Activated CD4-positive, alpha-beta T cell treated with anti-CD3 and anti-CD28 coated beads, Interleukin-2, amount 50 U/mL, for 16 hours (primary cell): ENCODE measurements at places on chromosomes 3 and 15.

DNA sequence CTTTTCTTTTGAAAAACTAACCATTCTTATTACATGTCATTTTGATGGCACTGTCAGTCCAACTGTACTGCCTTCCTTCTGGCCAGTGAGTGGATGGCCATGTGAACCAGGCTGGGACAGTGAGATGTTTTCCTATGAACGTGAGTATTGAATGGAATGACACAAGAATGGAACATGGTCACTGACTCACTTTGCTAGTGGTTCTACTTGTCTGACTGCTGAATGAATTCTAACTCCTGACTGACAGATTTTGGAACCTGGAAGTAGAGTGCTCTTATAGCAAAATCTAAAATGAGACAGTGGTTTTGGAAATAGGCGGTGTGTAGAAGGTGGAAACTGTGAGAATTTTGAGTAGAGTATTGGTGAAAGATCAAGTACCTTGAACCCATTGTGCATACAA is 606.9 kb upstream of the KCNMB2 start:
- DNase-seq, result no peak

DNA sequence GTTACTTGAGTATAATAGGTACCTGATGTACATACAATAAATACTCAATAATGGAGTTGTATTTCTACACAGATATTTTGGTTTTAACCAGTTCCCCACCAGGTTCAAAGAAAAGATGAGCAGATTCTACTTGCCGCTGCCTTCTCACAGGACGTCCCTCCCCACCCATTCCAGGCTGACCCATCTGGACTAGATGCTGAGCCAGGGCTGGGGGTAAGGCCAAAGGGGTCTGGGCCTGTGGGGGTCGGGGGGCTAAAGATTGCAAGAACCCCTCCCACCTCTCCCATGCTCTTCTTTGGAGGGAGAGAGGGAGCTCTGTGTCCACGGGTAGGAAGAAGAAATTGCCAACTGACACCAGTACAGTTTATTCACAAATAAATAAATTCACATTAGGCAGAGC is 1.5 kb downstream of the MESP1 start:
- no peak for DNase-seq

DNA sequence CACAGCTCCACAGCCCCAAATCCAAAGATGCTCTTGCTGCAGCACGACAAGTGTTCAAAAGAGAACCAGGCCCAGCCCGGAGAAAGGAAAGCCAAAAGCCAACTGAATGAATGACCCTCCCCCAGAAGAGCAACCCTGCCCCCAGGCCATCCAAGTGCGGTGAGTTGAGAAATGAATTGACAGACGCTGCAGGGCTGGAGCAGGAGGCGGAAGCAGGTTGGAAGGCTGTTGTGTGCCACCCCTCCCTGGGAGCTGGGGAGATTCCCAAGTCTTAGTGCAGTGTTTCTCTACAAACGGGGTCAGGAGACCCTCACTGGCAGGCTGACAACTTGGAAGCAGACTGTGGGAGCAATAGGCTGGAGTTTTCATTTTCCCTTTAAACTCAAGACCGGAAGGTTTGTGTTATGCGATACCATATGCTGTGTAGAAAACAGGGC is 3.5 kb upstream of the SPTBN5 start:
- no peak for DNase-seq

- DNase-seq, result no peak
Measured at GRCh38 chr15:100034191-100034590, 301.0 kb upstream of the LYSMD4 start.

DNA sequence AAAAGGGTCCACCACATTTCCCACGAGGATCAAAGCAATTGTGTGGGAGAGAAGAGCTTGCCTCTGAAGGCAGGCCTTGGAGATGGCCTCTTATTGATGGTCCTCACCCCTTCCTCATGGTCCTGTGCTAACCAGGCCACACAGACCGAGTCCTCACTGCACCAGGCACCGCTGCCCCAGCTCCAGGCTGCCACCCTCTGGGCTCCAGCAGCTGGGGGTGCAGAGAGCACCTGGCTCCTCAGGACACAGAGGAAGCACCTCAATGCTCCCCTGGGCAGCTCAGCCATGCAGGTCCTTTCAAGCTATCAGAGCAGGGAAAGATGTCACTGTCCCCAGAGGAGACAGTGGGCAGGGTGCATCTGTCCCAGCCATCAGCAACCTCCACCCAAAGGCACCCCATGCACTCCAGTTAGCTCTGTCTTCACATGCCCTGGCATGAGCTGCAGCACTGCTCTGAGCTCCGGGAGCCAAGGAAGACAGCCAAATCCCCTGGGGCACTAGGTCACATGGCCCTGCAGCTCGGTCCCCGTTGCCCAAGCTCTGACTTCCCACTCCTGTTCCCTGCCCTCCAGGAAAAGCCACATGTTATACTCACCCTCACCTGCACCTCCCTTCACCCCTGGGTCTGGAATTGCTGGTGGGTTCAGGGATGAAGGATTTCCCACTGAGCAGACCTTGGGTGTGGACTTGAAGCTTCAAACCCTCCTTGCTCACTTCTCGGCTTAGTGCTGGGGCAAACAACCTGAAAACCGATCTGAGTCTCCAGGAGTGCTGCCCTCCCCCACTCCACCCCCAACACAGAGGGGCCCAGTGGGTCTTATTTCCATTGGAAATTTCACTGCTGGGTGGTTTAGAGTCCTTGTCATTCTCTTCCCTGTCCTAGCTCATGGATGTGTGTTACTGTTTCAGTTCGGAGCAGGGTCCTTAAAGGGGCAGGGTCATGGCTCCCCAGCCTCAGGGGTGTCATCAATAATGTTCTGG is 32.6 kb downstream of the ALS2CL start:
- DNase-seq, result no peak

GRCh38 chr3:75110741-75111140 is 496.3 kb upstream of the CNTN3 start:
- DNase-seq, result no peak

- no peak for DNase-seq
Measured at GRCh38 chr3:190172751-190173150, 52.1 kb upstream of the P3H2 start.

- DNase-seq, result no peak
Measured at GRCh38 chr3:9696480-9697220, 7.0 kb upstream of the CPNE9 start.

DNA sequence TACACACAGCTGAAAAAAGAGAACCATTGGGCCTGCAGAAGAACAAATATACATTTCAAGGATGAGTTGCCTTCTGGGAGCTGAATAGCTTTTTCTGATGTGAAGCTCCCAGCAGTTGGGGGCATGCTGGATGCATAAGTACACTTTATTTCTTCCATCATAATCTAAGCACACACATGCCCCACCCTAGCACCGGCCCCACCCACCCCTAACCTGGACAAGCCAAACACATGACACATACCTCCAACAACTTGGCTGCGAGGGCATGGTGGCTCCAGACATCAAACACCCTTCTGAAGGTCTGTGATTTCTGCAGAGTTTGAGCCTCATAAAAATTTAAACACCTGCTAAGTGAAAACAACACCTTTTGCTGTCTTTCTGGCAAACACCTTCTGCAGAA is 307.2 kb upstream of the TRIM42 start:
- DNase-seq, result no peak

- no peak for DNase-seq
Measured at GRCh38 chr3:45538641-45538986, 55.9 kb upstream of the LIMD1 start.

DNA sequence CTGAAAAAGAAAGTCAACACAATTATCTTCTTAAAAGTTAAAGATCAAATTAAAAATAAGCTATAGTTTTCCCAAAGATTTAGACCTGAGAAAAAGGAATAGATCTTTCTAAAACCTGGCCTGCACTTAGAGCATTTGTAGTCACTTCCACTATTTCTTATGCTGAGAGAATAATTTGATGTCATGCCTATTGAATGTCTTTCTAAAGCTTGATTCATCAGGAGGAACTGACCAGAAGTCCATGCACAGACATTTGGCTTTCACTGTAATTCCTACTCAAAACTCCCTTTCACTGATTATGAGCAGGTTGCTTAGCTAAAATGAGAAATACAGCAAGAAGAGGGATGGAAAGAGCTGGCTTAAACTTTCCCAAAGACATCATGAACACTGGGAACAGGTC is 4.3 kb downstream of the GREM1 start:
- no peak for DNase-seq

GRCh38 chr3:72157748-72158638 is 373.0 kb upstream of the PROK2 start:
- no peak for DNase-seq

GRCh38 chr3:114707252-114707860 is 413.5 kb downstream of the TIGIT start:
- DNase-seq, result no peak

DNA sequence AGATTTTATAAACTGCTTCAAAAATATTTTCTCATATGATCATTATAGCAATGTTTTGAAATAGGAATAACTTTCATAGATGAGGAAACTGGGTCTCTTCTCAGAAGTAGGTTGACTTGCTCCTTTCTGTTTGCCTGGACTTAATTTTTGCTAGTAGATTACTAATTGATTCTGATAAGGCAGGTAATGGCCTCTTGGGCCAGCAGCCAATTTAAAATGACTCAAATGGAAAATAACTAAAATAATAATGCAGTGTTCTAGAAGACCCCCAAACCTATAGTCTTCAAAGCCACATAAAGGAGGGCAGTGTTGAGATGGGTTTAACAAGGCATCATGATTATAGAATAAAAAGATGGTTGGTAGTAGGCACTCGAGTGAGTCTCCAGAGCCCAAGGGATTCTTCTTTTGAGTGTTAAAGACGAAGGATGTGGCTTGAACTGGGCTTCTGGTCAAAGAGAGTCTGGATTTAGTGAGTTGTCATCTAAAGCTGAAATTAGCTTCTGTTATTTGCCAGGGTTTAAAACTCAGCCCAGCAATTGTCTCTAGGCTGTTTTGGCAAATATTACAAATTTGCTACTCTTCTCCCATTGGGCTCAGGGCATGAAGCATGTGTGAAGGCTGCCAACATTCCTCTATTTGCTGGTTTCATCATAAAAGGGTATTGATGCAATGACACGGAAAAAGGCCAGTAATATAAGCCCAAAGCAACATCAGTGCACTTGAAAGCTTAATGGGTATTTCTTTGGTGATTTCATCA is 297.1 kb upstream of the MEIS2 start:
- DNase-seq, result no peak

- DNase-seq, result no peak
Measured at GRCh38 chr3:3627114-3627513, 172.1 kb upstream of the LRRN1 start.

DNA sequence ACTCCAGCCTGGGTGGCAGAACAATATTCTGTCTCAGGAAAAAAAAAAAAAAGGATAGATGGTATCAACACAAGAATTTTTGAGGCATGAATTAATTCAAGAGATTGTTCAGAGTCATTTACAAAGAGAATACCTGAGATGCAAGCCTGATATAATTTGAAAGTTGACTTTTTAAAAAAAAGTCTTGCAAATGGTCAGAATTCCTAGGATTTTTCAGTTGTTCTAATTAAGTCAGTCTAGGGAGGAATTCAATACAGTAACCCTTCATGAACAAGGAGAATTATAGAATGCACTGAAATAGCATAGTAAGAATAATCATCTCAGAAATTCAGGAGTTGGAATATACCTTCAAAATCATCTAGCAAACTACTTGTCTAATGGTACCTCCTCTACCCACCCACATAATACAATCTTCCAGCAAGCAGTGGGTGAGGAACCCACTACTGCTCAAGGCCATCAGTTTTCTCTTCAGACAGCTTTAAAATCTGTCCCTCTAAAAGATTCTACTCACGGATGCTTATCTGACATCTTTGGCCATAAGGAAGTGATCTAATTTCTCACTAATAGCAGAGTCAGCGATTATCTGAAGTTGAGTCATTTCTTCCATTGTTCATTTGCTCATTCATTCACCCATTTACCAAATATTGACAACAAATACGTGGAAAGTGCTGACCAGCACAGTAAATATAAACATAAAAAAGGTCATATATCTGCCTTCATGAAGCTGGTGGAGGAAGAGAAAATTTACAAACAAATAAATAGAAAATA is 159.6 kb downstream of the GREM1 start:
- no peak for DNase-seq

DNA sequence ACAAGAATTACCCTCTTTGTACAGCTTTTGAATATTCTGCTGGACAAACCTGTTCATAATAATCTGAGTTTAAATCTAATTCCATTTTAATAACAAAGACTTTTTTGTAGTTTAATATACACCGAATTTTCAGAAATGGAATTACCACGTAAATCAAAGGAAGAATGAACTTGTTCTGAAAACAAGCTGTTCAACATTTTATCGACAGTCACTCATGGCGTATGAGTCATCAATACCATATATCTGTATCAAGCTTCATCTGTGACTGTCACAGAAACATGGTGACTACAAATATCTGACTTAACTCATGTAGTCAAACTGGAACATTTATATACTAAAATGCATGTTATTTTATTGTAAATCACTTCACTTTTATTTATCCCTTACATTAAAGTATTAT is 90.0 kb downstream of the EFL1 start:
- no peak for DNase-seq

- DNase-seq, result no peak
Measured at GRCh38 chr3:87696124-87697013, 362.4 kb downstream of the CGGBP1 start.

GRCh38 chr15:37010595-37010994 is 89.8 kb downstream of the MEIS2 start:
- no peak for DNase-seq

- DNase-seq, result no peak
Measured at GRCh38 chr3:143751643-143752178, 96.6 kb downstream of the SLC9A9 start.

DNA sequence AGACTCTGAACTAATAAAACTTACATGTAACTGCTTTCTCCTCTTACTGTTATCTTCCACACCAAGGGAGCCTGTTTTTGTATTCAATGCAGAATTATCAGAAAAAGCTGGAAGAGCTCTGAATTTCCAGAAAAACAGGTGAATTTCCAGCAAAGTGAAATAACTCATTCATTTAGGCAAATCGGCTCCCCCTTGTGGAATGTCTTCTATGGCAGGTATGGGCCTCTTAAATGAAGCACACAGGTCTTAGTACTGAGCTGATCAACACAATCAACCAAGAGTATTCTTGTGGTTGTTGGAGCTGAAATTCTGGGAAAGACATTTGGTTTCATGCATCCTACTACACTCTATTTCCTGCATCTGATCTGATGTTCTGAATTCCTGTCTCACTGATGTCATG is 31.0 kb upstream of the PTPRG start:
- peak; percentile 15 for DNase-seq

GRCh38 chr3:56857178-56857577 is 55.4 kb upstream of the ARHGEF3 start:
- no peak for DNase-seq

DNA sequence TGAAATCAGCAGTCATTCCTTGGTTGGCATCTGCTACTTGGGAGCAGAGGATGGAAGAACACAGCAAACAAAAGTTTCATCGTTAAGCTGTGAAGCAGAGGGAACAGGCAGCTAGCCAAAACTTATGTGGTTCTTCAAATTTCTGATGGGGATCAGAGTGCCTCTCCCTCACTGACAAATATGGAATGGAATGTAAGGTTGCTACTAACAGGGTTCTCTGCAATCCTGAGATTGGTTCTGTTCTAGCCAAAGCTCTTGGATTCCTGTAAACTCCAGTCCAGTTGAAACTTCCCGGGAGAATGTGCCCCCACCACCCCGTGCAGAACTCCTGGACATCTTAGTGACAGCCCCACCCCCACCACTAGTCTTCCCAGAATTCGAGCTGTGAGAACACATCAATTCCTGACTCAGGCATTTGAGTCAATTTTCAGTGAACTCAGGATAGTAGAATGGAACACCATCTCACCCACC is 55.9 kb upstream of the PHLDB2 start:
- DNase-seq, result no peak
